ENCODE measurements at places on chromosomes 16 and 17.

DNA sequence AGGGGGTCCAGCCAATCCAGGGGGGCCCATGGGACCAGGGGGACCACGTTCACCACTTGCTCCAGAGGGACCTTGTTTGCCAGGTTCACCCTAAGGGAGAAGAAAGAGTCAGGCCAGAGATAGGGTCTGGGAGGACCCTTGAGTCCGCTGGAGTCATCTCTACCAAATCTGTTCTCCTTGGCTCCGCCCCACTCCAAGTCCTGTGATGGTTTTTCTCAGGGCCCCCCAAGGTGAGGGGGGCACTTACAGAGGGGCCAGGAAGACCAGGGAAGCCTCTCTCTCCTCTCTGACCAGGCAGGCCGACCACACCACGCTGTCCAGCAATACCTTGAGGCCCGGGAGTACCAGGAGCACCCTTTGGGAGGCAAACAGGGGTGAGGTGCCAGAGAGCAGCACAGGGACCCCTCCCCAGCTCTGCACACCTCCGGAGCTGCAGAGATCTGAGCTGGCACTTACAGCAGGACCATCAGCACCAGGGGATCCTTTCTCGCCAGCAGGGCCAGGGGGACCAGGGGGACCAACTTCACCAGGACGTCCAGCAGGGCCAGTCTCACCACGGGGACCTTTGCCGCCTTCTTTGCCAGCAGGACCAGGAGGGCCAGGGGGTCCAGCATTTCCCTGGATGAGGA lies 12.4 kb downstream of the COL1A1 start:
- DNase-seq: no peak

DNA sequence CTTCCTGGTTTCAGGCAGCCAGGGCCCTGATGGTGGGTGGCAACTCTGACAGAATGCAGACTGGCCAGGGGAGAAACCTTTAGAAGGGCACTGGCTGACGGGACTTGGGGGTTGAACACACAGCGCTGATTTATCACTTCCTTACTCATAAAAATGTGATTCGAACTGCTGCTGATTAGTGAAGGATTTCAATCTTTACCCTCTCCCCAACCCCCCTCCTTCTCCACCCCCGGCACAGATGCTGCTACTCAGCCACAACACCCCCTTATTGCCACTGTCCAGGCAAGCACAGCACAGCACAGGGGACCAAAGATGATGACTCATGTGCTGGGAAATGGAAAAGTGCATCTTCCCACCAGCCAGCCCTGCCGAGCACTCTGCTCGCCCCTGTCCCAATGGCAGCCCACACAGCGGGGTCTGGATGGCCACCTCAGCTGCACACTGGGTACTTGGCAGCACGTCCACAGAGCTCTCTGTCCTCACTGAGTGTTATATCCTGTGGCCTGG lies 70.1 kb downstream of the SMG6 start:
- no peak for DNase-seq

- no peak for DNase-seq
Observed at GRCh38 chr17:2897605-2898004, 101.4 kb downstream of the RAP1GAP2 start.

- DNase-seq: no peak
Observed at GRCh38 chr17:2709183-2709661, 2.3 kb downstream of the CLUH start.

DNA sequence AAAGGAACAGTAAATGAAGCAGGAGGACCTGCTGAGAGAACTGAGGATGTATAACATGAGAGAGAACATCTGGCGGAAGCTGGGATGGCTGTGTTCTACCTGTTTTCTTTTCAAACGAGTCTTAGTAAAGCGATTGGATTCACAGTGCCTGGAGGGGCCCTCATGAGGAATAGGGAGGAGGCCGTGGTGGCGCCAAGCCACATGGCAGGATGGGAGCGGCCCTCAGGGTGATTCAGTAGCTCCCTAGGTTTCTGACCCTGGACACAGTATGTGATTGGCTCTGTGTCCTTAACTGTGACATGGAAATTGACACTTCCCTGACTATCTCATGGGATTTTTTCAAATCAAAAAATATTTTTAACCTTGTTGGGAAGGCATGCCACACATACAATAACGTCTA lies 32.1 kb downstream of the USP43 start:
- DNase-seq: no peak
